ENCODE measurements at places on chromosomes 5 and 9. TPM values are rescaled to one million over a fixed set of nuclear protein-coding genes. Genes with fewer than 3 reads are reported as not detected.
A peak's percentile ranks its signal among the peaks of the same experiment; 100 is the strongest.

SPATA31D4 gene
- polyA plus RNA-seq = not detected

RBM27 gene
- polyA plus RNA-seq = 11.2 TPM

DNA sequence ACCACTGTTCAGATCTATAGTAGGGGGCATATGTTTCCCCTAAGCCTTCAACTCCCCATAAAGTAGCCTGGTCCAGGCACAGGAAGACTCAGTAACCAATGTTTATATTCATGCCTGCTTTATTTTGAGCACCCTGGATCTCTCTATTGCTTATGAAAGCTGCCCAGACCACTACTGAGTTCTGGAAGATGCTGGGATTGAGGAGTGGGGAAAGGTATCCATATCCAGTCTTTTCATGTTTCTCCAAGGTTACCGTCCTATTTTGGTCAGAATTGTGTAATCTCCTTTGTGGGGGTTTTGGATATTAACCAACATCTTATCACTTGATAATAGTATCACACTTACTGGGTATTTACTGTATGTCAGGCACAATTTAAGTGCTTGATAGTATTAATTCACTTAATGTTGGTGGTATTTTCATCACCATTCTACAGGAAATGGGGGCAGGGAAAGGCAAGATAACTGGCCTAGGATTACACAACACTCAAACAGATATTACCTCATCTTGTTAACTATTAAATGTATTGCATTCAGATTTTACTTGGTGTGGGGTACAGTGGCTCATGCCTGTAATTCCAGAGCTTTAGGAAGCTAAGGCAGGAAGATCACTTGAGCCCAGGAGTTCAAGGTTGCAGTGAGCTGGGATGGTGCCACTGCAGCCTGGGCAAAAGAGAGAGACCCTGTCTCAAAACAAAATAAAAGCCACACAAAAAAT lies 36.3 kb downstream of the RUSC2 start:
- no peak for DNase-seq

- DNase-seq = no peak
Measured at GRCh38 chr5:135995976-135996375, 32.8 kb upstream of the TGFBI start.

NIPSNAP3A gene
- 19.8 TPM for polyA plus RNA-seq

- DNase-seq = no peak
Measured at GRCh38 chr5:136809382-136809781, 444.0 kb upstream of the TRPC7 start.

DNA sequence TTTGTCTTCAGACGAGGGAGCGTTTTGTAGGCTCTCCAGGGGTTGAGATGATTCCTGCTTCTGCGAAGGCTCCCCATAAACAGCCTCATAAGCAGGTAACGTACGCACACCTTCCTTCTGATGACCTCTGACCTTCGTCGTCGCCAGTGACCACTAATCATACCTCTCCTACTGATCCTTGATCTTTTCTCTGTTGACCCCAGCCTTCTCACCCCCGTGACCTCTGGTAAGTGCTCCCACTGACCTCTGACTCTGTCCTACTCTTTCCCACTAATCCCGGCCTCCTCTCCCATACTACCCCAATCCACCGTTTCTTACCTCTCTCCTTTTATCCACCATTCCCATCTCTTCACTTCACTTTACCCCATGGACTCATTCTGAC lies 345 bp downstream of the DNAI1 start:
- no peak for DNase-seq

TAF1L gene
- polyA plus RNA-seq = 0.01 TPM

CER1 gene
- polyA plus RNA-seq = not detected

NIPAL4 gene
- polyA plus RNA-seq = 6.1 TPM

- DNase-seq = peak; percentile 10
Measured at GRCh38 chr5:54159153-54159892, 151.1 kb downstream of the ARL15 start.

- DNase-seq = no peak
Measured at GRCh38 chr5:74616236-74617146, 24.0 kb downstream of the ENC1 start.

CCNG1 gene
- 74.5 TPM for polyA plus RNA-seq

DNA sequence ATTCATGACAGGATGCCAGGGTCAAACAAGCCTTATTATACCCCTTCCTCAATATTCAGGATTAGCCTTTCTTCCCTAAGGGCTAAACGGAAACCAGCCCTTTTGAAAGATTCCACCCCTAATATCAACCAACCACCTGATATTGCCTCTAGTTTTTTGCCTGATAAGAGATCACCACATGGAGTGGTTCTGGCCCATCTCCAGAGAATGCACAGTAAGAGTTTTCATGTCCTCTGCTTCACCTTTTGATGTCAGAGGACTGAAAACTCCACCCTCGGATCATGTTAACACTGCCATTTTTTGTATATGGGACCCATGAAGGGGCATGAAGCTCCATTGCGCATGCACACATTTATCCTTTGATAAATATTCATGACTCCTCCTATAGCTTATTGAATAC lies 5.8 kb upstream of the LNPEP start:
- no peak for DNase-seq

- peak; percentile 27 for DNase-seq
Measured at GRCh38 chr9:95874303-95874988, 1.0 kb upstream of the ERCC6L2 start.

DNA sequence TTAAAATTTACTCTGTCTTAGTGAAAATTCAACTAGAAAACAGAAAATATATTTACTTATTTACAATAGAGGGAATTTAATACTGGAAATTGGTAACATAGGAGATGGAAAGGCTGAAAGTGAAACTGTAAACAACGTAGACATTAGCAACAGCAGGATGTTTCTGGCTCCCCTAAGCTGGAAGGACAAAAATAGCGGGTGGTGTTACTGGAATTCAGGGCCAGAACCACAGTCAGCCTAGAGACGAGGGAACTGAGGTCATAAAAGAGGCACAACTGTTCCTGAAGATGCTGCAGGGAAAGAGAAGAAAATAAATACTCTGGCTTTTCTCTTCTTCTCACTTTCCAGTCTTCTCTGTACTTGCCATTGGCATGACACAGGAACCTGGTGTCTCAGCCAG lies 80.4 kb upstream of the NIPBL start:
- no peak for DNase-seq

DNA sequence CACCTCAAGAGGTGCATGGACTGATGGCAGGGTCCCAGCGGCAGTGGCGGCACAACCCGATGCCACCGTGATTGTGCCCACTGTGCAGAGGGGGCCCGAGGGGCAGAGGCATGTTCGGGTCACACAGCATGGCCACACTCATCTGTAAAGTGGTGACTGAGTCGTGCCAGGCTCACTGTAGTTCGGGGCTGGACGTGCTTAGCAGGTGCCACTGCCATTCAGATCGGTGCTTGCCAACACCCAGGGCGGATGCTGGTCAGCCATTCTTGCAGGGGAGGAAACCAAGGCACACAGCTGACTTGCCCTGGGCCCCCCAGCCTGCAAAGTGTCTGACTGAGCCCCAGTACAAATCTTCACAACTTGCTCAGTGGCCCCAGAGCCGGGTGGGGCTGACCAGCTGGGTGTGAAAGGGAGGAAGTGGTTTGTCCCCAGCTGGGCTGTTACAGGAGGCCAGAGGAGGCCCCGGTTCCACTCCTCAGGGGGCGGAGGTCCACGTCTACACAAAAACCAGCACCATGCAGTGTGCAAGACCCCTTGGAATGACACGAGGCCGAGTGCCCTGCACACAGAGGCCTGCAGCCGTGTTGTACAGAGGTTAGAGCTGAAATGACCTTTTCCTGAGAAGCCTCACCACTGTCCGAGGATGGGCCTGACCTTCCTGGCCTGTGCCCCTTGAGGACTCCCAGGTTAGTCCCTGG lies 17.9 kb downstream of the FGD3 start:
- DNase-seq = no peak

DNA sequence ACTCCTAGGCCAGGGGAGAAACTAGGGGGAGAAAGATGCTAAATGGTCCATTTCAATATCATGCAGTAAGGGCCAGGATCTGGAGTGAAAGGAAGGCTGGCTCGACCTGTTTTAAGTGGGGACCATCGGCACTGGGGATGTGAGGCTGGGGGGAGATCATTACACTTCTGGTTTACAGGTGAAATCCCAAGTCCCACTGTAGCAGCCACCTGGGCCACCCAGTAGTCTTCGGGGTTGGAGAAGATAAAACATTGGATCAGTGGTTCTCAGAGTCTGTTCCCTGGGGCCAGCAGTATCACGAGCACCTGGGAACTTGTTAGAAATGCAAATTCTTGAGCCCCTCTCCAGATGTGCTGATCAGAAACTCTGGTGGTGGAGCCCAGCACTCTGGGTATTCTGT lies 111.3 kb upstream of the ALDH1B1 start:
- no peak for DNase-seq

- peak; percentile 37 for DNase-seq
Measured at GRCh38 chr9:115369322-115369957, 251.5 kb upstream of the TNC start.

GFRA3 gene
- polyA plus RNA-seq = not detected

DNA sequence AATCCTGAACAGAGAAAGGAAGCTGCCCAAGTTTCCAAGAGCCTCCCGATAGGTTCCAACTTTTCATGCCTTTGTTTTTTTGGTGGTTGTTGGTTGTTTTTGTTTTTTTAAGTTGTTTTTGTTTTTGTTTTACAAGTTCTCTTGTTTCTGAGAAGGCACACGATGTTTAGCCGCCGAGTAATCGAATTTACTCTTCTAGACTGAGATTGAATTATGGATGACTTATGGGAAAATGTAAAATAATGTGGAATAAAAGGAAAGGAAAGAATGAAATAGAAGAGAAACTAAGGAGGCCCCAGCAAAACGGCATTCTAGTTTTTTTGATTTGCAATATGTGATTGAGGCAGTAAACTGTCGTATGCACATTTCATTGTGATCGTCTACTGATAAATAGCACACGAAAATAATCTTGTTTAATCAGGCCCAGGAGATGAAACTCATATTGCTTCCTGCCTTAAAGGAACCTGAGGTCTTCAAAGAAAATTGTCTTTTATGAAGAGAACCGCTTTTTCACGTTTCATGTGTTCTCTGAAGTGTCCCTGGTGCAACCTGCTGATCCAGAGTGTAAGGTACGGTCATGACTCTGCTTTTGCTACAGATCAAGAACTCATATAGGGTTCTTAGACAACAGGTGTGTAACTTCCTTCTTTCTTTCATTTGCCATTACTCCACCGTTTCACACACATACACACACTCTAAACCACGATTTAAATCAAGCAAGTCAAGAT lies 1.3 kb upstream of the GNAQ start:
- no peak for DNase-seq

ZDHHC11B gene
- 0.10 TPM for polyA plus RNA-seq

PCDHAC1 gene
- 1.5 TPM for polyA plus RNA-seq

- DNase-seq = no peak
Measured at GRCh38 chr9:105069696-105070095, 141.7 kb upstream of the ABCA1 start.

DNA sequence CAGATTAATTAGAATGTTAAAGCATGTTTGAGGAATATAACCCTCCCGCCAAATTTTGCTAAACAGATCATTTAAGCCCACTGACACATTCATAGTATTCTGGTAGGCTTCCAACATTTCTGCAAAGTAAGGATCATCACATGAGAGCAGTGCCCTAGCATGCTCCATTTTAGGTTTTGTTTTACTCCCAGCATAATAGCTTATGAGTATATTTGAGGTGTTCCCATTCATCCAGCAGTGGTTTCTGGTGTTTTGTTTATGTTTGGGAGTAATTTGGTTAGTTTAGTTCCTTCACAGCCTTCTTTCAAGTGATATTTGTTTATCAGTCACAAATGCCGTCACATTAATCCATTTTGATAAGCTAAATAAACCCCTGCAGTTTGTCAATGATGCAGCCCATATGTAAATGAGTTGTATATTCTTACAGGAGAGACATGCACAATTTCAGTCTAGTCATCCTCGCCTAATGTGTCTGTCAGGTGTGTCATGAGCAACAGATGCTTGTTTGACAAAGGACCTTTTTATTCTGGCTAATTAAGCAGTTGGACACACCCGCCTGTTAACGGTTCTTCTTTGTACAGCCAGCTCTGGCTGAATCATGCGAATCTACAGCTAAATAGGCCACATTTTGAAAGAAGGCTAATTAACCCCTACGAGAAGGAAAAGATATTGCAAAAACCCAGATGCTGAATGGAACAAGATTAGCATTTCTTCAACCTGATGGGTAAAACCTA lies 124.4 kb downstream of the RFX3 start:
- peak; percentile 72 for DNase-seq

GRCh38 chr5:6029811-6030271 lies 348.5 kb downstream of the MED10 start:
- no peak for DNase-seq

DNA sequence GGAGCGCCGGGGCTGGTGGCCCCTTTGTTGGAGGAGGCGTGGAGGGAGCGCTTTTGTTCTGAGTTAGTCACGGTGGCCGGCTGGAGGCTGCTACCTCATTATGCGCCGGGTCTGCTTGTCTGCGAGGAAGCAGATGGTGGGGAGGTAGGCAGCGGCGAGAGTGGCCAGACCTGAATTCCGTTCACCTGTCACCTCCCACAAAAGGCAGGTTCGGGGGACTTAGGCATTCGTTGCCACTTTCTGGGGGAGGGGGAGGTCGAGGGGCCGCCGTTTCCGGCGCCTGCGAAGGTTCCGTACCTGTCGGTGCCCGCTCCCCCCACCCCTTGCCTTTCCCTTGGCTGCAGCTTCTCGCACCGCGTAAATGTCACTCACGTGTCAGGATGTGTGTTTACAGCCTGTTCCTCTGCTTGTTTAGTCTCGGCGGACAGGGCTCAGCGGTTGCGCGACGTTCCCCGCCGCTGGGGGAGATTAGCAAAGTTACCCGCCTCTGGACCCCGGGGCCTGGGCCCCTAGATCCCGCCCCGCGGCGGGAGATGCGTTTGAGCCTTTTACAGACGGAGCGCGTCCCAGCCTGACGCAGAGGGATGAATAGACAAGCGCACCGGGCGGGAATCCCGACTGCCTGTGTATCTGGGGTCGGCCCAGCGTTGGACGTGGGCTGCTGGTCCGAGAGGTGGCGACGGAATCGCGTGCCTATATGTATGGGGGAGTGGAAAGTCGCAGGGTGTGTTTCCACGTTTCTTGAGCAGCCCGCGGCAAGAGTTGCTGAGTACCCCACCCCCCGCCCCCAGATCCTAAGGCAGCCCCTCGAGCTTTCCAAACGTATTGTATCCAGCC lies 2.7 kb upstream of the LHX2 start:
- DNase-seq = no peak

MARCOL gene
- not detected for polyA plus RNA-seq

DNA sequence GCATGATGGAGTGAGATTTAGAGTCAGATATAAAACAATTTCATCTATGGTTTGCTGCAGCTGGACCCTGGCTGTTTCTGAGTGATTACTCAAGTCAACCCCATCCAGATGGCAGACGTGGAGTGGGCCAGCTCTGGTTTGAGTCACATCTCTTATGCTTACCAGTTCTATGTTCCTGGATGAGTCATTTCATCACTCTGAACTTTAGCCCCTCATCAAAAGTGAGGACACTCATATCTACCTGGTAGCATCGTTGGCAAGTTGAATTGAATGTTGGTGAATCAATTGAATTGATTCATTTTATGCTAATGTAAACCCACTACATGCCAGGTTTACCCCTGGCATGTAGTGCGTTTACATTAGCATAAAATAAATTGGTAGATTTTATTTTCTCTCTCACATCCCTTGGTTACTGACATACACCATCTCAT lies 176.4 kb downstream of the FGF18 start:
- DNase-seq = peak; percentile 53

ZNF300 gene
- polyA plus RNA-seq = 3.0 TPM

C9orf50 gene
- not detected for polyA plus RNA-seq
